Stromal cell of bone marrow (primary cell): ENCODE measurements at places on chromosomes 3 and 15.

DNA sequence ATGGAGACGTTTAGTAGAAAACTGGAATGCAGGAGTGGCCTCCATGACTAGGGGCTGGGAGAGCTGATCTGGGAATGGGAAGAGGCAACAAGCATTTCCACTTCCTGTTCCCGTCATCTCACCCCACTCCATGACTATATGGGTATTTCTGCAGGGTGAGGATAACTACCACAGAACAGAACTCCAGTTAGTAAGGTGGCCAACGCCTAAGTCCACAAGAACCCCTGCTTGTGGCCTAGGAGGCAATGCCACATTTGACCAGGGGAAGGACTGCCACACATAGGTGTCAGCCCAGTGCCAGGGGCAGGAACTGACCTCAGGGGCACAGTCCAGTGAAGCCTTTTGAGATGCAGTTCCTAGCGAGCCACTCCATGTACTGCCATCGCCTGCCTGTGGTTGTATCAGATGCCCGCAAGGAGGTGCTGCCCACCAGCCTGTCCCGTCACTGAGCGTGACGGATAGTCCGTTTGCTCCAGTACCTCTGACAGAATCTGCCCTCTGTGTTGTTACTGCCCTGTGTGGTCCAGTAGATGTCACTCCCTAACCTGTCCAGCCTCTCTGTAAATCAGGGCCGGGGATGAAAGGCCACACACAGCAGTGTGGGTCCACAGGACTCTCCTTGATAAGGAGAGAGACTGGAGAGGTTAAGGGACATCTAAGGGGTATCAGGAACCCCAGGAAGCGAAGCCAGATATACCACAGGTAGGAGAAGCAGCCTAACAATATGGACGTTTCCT is 3.5 kb upstream of the MTFMT start:
- DNase-seq = no peak

DNA sequence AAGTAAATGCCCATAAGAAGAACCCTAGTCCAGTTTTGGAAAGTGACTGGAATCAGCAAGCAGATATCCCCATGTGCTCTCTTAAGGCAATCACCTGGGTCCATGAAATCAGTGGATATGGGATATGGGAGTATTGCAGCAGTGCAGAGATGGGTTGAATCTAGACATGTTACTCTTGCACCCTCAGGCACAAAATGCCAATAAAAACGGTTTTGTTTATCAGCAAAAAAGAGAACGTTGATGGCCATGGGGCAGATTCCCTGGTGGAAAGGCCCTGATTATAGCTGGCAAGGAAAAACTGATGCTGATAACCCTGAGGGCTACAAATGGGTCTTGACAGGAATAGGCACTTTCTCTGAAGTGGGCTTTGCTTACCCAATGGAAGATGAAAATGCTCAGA is 380.2 kb upstream of the SEMA6D start:
- DNase-seq = no peak

GRCh38 chr15:99439524-99439835 is 126.3 kb upstream of the MEF2A start:
- DNase-seq = no peak

DNA sequence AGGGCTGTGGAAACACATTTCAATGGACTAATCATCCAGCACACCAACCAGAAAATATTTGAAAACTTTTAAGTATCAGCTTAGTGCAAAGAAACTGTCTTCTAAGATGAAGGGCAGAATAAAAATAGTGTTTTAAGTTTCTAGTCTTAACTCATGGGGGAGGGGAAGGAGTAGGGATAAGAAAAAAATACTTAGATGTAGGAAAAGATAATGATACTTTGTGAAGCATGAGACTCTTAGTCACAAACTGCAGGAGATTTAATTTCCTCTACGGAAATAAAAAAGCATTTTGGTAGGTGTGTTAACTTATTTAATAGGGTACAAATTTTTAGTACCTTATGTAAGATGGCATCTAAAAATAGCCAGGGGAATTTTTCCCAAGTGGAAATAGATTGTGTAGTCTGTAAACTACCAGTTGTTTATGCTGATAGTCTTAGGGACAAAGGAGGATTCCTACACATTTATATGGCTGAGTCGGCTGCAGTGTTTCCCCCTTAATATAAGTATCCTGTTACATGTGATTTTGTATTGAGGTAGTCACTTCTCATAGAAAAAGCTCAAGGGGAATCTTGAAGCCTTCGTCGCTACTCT is 78.2 kb upstream of the GBE1 start:
- no peak for DNase-seq

DNA sequence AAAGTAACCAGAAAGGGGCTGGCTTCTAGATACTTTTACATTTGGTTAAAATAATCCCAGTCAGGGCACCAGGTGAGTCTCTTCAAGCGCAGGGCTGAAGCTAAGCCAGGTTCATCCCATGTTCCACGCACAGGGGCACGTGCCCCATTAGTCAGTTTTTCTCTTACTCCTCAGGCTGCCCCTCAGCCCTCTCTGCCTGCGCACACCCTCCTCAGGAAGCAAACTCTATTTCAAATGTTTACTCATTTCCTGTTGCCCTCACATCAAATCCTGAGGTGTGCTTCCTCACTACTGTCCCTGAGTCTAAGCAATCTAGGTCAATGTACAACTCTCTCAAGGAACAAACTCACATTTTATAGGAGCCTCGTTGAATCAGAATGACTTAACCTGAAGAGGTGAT is 48.5 kb downstream of the THBS1 start:
- DNase-seq = no peak

DNA sequence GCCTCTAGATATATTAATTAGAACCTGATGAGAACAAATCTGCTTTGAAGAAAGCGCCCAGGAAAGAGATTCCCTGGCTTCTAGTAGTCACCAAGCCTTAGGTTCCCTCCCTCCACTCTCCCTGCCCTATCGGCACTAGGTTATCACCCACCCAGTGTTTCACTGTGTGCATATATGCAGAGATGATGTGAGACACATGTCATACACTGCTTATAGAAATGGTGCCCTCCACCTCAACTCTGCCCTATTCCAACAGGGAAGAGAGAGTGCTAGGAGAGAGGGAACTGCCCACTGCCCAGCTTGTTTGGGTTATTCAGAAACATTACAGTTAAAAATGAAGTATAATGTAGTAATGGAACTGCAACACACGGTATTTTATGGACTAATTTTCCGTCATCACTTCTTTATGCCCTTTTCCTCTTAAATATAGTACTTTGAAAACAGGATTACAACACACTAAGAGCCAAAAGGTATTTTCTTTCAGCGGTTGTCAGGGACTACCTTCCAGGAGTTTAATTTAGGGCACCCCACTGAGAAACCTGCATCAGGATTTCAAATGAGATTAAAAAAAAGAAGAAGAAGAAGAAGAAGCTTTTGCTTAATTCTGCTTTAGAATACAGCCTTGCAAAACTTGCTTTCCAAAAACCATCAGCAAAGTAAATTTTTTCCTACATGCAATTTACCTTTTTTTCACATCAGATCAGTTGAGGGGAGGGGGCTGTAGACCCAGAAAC is 55.3 kb downstream of the MEIS2 start:
- DNase-seq = no peak

DNA sequence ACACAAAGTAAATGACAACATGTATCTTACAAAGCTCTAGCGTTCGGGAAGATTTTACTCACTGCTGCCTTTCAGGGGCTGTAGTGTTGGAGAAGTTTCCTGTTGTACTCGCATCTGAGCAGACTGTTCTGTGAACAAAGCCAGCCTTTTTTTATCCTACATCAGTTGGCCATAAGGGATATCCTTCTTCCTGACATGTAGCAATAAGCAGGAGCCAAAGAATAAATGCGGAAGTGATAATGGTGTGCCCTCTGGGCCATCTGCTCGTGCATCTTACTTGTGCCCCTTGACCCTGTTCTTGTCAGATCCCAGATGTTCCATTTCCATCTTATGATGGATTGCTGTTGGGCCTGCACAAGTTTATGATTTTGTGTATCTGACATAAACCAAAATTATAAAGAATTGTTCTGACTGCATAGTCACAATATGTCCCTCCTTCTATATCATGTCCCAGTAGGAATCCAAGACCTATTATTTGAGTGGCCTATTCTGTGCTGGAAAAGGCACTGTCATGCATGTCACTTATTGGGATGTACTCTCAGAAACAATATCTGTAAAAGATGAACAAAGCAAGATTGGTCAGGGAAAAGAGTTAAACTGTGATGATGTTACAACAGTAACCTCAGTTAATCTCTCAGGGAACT is 631.3 kb downstream of the NSUN3 start:
- DNase-seq = no peak

DNA sequence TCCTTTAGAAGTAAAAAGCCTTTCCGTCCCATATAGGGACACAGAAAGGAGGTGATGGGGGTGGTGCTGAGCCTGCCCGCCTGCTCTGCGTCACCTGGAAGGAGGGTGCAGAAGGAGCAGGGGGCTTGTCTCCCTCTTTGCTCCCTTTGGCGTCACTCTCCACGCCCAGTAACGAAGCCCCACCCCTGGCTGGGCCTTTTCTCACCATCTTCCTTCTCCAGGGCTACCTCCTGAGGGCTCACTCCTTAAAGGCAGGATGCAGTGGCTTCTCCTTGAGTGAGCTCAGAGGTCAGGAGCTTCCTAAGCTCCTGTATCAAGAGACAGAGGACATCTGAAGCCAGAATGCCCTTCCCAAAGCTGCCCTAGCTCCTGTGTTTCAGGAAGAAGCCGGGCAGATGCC is 31.5 kb downstream of the SLCO3A1 start:
- no peak for DNase-seq

- DNase-seq = peak; percentile 6
Measured at GRCh38 chr3:121894301-121894990, at the start of gene SLC15A2. TSS of gene SLC15A2 (plus strand) at chr3:121894401. CDS start at chr3:121894477, 76 bp downstream.

- DNase-seq = no peak
Measured at GRCh38 chr3:36926292-36926897, 18.5 kb downstream of the TRANK1 start.

DNA sequence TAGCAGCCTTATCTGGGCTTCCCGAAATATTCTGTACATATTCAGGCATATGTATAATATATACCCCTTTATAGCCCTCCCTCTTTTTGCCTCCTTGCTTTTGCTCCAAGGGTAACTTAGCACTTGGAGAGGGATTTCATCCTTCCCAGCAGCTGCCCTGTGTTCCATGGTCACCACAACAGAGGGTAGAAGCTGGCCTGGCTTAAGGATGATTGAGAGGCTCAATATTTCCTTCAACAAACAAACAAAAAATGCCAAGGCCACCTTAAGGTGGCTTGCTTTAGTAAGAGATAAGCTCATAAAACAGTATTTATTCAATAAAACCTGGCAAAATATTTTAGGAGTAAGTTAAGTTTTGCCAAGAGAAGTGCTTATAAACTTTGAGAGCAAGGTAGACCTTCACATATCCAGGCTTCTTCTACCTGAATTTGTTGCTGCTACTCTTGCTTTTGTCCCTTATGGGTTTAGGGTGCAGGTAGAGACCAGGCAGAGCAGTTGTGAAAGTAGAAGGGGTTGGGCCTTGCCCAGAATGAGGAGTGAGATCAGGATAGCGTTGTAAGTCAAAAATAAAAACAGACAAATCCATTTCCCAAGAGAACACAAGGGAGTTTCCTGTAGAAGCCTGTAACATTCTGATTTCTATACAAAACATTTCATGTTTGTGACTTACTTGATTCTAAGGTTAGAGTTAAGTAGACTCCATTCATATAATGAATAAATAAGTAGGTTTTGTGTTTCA is 52.7 kb upstream of the ATOSA start:
- no peak for DNase-seq

- no peak for DNase-seq
Measured at GRCh38 chr3:150410311-150411105, 2.4 kb downstream of the TSC22D2 start.

GRCh38 chr3:151037746-151038477 is 47.6 kb upstream of the MED12L start:
- peak; percentile 88 for DNase-seq

GRCh38 chr3:14318646-14319045 is 83.8 kb upstream of the SLC6A6 start:
- no peak for DNase-seq

- peak; percentile 21 for DNase-seq
Measured at GRCh38 chr15:39976291-39977274, 42.7 kb downstream of the EIF2AK4 start.

DNA sequence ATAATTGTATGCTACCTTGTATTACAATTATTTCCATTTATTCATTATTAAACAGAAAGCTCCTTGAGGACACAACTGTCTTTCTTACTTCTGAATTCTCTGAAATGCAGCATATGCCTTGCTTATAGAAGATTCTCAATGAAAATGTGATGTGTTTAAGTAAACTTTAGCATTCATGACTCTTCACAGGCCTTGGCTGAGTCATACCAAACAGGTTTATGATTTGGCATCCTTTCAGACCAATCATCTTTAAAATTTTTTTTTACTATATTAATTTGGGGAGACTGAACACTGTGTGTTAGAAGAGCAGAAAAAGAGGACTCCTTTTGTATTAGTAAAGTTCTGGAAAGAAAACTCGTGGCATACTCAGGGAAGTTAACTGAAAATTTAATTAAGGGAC is 6.4 kb upstream of the GALK2 start:
- DNase-seq = no peak

DNA sequence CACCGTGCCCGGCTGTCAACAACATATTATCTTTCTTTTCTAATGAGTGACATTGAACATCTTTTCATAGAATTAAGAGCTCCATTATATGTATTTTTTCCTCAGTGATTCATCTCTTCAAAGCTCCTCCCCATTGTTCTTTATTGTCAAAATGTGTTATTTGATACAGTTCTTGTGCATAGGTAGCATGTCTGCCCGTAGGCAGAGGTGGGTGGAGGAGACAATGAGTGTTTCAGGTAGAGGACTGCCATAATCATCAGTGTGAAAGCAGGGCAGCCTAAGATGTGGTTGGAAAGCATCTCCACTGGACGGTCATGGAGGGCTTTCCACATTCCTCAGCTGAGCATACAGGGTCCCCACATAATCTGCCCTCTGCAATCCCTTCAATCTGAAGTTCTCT is 452.0 kb upstream of the MCTP2 start:
- no peak for DNase-seq

GRCh38 chr3:102034639-102035451 is 185.5 kb downstream of the NFKBIZ start:
- DNase-seq = no peak

- no peak for DNase-seq
Measured at GRCh38 chr3:36923523-36923943, 21.3 kb downstream of the TRANK1 start.

DNA sequence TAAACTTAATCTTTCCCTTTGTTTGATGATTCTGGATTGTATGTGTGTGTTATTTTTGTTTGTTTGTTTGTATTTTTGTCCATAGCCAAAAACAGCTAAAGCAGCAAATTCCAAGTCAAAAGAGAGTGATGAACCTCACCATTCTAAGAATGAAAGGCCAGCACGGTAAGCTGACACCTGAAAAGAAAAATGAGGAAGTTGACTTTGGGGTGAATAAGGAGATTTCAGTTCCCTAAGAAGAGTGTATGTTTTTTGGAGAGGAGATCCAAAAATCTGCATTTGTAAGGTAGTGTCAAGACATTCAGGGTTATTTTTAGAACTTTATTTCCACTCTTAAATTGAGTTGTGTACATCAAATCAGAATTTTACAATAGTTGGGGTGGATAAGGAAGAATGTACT is 52.3 kb upstream of the UTS2B start:
- no peak for DNase-seq

GRCh38 chr3:112530573-112530972 is 31.2 kb downstream of the ATG3 start:
- no peak for DNase-seq

GRCh38 chr3:172379372-172379771 is 68.9 kb downstream of the GHSR start:
- no peak for DNase-seq

GRCh38 chr3:31043184-31043819 is 148.8 kb upstream of the GADL1 start:
- peak; percentile 79 for DNase-seq

- DNase-seq = no peak
Measured at GRCh38 chr3:32414522-32415202, 23.0 kb downstream of the CMTM7 start.

- DNase-seq = no peak
Measured at GRCh38 chr3:42493798-42494151, 8.7 kb upstream of the VIPR1 start.
